ENCODE measurements at places on chromosomes 2 and 18.

- no peak for DNase-seq
Observed at GRCh38 chr2:134306521-134306920, 52.6 kb downstream of the MGAT5 start.

DNA sequence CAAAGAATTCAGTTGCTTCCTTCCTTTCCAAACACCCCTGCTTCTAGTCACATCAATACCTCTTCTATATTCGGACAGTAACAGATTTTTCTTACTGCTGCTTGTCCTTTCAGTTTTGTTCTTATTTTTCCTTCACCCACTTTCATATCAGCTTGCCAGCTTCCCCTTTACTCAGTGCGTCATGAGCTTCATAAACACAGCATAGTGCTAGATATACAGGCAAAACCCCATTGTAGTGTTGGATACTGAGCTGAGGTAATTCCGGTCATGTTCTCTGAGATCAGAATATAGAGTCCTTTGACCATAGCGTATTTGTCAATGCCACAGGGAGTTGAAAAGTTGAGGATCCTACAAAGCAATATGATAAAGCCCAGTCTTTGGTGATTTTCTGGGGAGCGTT lies 2.4 kb downstream of the FARP2 start:
- DNase-seq: no peak

GRCh38 chr2:240570531-240571313 lies 2.4 kb downstream of the RNPEPL1 start:
- DNase-seq: no peak

DNA sequence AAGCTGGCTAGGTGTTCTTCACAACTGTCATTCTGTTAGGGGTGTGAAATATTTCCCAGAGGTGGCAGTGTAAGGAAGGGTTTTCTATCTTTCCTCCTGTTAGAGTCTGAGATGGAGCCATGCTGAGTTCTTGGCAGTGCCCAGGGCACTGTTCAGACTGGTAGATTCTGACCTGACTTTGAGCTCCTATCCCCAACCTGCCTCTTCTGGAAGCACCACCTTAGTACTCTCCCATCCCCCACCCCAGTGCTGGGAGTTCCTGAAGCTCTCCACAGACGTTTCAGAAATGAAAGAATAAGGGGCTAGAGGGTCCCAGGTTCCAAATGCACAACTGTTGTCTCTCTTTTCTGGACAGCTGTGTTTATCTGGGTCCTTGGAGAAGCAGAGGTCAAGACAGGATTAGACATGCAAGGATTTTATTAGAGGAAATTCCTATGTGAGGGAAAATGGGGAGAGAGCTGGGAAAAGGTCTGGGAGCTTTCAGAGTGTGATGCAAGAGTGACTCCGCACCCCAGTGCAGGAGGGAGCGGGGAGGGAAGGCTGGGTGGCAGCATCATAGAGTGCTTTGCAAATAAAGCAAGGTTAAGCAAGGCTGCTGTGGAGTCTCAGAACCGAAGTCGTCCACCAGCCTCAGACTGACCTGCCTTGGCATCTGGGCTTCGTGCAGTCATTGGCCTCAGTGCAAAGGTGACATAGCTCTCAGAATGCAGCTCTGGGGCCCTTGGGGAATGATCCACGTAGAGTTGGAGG lies 75.5 kb downstream of the SLC4A3 start:
- no peak for DNase-seq

- no peak for DNase-seq
Observed at GRCh38 chr2:151230627-151231140, 31.0 kb downstream of the RBM43 start.

DNA sequence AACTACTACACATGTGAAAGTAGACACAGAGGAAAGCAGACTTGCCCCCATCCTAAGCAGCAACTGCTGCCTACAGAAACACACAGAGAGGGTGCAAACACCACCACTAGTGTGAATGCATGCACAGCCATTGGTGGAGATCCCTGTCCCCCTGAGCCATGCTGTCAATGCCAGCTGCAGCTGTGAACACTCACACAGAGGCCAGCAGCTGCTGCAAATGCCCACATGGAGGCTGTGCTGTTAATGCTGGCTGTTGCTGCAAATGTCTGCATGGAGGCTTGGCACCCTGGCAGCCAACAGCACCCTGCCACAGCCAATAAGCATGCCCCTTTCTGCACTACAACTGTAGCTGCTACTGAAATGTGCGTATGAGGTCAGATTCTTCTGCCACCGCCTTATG lies 355.0 kb downstream of the LNPK start:
- DNase-seq: no peak

- DNase-seq: peak; percentile 57
Observed at GRCh38 chr2:162123806-162124758, 28.0 kb downstream of the GCG start.

- no peak for DNase-seq
Observed at GRCh38 chr2:168814046-168814445, 11.6 kb downstream of the NOSTRIN start.

DNA sequence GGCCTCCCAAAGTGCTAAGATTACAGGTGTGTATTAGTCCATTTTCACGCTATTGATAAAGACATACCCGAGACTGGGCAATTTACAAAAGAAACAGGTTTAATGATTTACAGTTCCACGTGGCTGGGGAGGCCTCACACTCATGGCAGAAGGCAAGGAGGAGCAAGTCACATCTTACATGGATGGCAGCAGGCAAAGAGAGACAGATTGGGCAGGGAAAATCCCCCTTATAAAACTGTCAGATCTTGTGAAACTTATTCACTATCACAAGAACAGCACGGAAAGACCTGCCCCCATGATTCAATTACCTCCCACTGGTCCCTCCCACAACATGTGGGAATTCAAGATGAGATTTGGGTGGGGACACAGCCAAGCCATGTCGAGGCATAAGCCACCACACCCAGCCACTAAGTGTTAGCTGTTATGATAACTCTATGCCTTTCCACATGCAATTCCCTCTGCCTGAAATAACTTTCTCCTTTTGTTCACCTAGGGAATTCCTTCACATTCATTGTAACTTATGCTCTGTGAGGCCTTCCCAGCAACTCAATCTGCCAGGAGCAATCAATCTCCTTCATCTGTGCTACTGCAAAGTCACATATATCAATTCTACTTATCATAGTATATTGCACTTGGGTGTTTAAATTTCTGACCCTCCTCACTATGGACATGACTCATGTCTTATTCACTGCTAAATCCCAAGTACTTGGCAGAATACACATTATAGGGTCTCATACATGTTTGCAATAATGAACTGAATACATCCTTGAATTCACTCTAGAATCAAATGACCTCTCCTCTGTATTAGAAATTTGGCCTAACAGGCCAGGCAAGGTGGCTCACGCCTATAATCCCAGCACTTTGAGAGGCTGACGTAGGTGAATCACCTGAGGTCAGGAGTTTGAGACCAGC lies 7.4 kb downstream of the MCEE start:
- no peak for DNase-seq

GRCh38 chr2:43727634-43728014 lies 46.2 kb upstream of the DYNC2LI1 start:
- no peak for DNase-seq

DNA sequence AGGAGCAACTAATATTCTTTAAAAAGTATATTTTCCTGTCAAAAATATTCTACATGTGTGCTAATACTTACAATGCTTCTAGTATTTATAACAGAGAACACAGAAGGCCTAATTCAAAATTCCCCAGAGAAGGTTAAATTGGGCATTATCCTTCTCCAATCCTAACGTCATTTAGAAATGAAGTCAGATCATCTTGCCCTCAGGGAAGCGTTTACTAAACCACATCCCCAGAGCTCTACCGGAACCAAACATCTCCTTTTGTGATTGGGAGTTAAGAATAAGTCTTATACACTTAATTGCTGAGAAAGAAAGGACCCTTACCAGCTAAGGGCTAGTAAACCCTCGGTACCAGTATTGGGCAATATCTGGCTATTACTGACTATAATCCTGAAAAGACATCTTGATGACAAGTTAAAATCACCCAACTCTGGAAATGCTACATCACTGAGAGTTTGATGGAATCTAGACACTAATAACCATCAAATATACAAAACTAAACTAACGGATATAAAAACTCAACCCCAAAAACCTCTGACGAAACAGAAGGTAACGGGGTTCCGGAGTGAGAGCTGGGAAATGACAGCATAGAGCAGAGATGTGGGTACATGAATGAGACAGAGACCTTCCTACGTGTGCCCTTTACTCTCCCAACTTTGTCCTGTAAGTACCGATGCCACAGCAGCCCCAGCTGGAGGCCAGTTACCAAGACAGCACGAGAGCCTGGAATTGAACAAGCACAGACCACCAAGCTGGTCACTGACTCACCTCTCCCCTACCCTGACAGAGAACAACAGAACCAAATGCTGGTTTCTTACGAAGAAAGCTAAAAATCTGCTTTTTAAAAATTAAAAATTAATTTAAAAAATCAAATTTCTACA lies 35.0 kb downstream of the WDSUB1 start:
- DNase-seq: no peak

- no peak for DNase-seq
Observed at GRCh38 chr2:241268716-241269445, 46.6 kb downstream of the HDLBP start.

DNA sequence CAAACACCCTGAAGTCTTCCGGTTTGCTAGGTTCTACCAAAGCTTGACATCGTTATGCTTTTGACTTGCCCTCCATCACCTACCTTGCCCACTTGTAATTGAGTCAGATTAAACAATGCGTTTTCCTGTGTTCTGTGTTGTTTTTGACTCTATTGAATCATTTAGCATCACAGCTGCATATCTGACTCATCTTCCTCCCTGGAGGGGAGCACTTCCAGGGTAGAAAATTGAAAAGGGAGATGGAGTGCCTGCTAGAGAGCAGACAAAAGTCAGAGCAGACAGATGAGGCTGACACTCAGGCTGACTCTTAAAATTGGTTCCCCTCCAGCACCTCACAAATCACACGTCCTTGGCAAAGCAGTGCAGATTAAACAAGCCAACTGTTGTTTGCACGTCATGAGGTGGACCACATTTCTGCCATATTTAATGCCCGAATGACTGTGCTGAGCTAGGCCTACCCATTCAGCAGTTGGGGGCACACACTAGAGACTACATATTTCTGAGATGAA lies 2.2 kb downstream of the MPP4 start:
- DNase-seq: no peak

GRCh38 chr18:54316071-54316820 lies 41.4 kb downstream of the STARD6 start:
- no peak for DNase-seq

DNA sequence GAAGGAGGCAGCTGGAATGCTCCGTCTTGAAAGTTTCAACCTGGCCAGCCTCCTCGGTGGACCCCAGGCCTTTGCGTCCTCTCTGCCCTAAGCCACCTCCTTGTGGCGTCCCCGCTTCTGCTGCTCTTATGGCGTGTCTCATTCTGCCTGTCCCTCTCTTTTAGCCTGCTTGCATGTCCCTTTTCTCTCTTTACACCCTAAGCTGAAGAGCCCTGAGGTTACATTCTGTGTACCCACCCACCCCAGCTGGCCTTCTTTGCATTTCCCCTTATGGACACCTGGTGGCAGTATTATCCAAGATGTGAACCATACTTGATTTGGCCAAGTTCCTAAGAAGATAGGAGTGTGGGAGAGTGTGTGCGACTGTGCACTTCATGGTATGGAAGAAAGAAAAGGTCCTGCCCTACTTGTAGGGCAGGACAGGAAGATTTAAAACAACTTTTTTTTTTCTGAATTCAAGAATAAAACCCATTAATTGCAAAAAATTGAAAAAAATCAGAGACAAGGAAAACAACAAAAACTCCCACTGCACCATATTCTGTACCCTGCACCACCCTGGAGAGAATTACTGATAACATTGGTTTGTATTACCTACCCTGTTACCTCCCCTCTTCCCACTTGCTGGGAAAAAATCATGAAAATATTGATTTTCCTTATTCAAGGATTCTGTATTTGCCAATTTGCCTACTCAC lies 77.4 kb downstream of the DYSF start:
- peak; percentile 17 for DNase-seq

DNA sequence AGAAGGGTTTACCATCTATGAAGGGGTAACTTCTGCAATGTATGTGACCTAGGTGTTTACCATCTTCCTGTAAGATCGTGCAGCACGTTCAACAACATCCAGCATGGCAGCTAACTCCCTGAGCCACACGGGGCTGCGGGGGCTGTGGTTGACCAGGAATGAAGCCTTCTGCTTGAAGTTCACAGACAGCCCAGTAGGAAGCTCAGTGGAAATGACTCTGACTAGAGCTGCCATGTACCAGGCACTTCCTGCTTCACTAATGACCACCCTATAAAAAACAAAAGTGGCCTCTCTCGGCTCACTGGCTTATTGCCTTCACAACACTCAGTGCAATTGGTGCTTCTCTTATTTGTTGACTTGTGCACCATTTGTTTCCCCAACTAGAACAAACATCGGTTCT lies 99.7 kb upstream of the SMAD7 start:
- no peak for DNase-seq

- DNase-seq: peak; percentile 68
Observed at GRCh38 chr2:102615620-102616436, 3.5 kb upstream of the SLC9A2 start.

DNA sequence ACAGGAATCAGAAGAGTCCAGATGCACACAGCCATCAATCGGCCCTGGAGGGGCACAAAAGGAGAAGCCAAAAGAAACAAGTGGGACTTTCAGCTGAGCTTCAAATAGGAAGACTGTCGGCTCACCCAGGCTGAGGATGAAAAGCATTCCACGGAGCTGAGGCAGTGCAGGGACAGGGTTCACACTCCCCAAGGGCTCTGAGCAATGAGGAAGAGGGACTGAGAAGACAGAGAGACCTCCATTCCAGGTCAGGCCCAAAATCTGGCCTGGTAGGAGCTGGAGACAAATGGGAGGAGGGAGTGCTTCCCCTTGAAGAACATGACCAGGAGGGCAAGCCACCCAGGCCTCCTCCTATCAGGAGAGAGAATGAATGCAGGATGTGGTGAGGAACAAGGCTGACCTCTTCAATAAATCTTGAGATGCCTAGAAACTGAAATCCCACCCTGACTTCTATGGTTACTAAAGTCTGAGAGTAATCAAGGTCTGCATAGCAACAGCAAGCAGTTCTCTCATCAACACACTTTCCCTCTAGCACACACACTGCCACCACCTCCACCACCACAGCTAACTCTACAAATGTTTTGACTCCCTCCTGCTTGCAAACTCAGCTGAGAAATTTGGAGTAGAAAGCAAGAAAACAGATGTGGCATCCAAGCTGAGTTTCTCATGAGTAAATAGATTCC lies 434.4 kb downstream of the TNS1 start:
- DNase-seq: no peak

- no peak for DNase-seq
Observed at GRCh38 chr2:196170213-196170605, 1.2 kb downstream of the STK17B start.

DNA sequence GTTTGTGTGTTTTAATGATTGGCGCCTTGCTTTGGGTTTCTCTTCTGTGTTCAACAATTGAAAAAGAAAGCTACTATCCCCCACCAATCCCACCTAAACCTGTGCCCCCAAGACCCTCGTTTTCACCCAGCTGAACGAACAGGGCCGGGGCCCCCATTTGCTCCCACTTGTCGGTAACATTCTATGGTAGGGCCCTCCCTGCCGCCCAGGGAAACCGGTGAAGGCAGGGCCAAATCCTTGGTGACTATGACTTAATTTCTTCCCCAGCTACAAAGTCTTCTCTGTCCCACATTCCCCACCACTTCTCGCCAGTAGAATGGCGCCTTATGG lies 598 bp upstream of the SNRNP200 start:
- no peak for DNase-seq
